ENCODE measurements at places on chromosomes 5 and 9. TPM values are rescaled to one million over a fixed set of nuclear protein-coding genes. Genes with fewer than 3 reads are reported as not detected.

The STK10 gene
- polyA plus RNA-seq, result 15.9 TPM

The CAMLG gene
- polyA plus RNA-seq, result 64.0 TPM

The LCP2 gene
- polyA plus RNA-seq, result 3.0 TPM

The AK3 gene
- 106 TPM for polyA plus RNA-seq

The DPYSL3 gene
- 35.1 TPM for polyA plus RNA-seq

The CDKN2B gene
- 0.12 TPM for polyA plus RNA-seq

The GCNT4 gene
- polyA plus RNA-seq, result 16.6 TPM

The PCDHGB3 gene
- 1.4 TPM for polyA plus RNA-seq

The POLK gene
- polyA plus RNA-seq, result 30.8 TPM

- no peak for DNase-seq
Measured at GRCh38 chr5:90290648-90291047, 118.9 kb downstream of the CETN3 start.

DNA sequence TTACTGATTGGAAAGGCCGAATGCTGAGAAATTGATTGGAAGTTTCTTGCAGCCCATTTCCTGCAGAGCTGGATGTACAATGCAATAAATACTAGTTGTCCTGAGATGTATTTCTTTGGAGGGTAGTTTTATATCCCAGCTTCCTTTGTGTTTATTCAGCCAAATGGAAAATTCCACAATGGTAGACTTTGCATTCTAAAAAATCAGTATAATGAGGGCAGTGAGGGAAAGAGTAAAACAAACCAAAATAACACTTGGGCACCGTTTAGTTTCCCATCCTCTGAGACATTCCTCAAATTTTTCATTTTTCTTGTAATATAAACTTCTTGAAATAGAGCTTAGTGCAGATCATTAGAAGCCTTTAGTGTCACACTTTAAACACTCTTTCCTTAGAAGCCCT is 379.4 kb downstream of the EBF1 start:
- no peak for DNase-seq

GRCh38 chr9:7209016-7209715 is 451.4 kb downstream of the KDM4C start:
- no peak for DNase-seq

- no peak for DNase-seq
Measured at GRCh38 chr9:112762726-112763518, 12.4 kb downstream of the SNX30 start.

- no peak for DNase-seq
Measured at GRCh38 chr5:9140711-9141110, 405.2 kb downstream of the SEMA5A start.

GRCh38 chr5:135066781-135067180 is 32.8 kb upstream of the PITX1 start:
- no peak for DNase-seq

GRCh38 chr5:116529615-116530014 is 45.0 kb downstream of the SEMA6A start:
- DNase-seq, result no peak

- DNase-seq, result no peak
Measured at GRCh38 chr9:69070201-69070600, 34.6 kb downstream of the FXN start.

DNA sequence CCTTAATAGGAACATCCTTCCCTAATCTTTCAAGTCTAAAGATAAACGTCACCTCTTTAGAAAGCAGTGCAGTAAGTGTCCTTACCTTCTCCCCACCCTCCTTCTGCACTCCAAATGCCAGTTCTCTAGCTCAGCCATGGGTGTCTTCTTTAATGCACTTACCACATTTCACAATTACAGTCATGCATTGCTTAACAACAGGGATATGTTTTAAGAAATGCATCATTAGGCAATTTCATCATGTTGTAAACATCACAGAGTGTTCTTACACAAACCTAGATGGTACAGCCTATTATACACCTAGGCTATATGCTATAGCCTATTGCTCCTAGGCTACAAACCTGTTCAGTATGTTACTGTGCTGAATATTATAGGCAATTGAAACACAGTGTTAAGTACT is 91.2 kb downstream of the RFX3 start:
- no peak for DNase-seq

GRCh38 chr5:111133436-111133751 is 41.2 kb downstream of the WDR36 start:
- DNase-seq, result no peak

DNA sequence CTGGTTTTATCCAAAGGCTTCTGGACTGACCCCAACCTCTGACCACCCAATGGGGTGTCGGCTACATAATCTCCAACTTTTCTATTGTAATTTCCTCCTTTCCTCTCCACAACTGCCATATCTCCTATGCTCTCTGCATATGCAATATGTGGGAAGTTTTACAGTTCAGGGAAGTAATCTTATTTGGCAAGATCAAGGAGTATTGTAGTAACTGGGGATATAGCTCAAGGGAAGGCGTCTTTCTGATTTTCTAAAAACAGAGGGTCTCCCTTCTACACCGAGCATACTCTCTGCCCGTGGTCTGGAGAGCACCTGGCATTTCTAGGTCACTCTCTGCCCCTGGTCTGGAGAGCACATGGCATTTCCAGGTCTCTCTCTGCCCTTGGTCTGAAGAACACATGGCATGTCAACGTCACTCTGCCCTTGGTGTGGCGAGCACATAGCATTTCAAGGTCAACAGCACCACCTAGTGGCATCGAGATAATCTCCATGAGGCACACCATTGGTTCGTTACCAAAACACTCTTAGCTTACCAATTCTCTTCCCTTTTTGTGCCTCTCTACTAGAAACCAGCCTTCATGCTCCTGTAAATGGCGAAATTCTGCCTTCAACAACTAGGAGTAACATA is 616.4 kb upstream of the NUDT12 start:
- DNase-seq, result no peak

- DNase-seq, result no peak
Measured at GRCh38 chr9:130361873-130362362, 82.8 kb upstream of the ASS1 start.

- no peak for DNase-seq
Measured at GRCh38 chr9:107478805-107479204, 10.8 kb downstream of the KLF4 start.

GRCh38 chr5:55218967-55219366 is 8.1 kb downstream of the MCIDAS start:
- no peak for DNase-seq

DNA sequence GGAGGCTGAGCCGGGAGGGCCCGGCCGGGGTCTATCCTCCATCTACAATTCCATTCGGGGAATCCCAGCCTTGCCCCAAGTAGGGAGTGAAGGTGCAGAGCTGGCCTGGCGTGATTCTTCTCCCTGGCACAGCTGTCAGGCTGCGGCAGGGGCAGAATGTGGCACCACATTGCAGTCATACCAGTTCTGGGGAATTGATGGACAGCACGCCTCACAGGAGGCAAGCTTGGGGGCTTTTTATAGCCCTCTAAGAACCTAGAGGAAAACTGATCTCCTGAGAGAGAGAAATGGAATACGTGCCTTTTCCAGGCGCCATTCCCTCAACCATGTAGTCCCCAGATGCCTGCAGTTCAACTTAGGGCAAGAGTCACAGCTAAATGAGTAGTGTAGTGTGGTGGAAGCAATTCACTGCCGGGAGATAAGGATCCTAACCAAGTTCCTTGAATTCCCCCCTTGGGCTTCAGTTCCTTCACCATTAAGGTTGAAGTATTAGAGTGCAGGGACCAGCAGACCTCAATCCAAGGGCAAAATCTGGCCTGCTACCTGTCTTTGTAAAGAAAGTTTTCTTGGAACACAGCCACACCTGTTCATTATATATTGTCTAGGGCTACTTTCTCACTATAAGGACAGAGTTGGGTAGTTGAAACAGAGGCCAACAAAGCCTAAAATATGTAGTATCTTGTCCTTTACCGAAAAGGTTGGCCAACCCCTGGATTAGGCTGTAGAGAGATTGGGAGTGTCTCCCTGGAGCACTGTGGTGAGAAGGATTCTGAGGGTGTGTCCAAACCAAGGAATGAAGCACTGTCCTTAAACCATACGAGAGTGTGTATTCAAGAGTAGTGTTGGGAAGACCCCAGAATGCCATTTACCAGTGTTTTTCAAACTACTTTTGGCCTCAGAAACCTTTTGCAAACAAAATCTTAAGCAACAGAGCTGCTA is 10.6 kb downstream of the AFAP1L1 start:
- DNase-seq, result no peak

DNA sequence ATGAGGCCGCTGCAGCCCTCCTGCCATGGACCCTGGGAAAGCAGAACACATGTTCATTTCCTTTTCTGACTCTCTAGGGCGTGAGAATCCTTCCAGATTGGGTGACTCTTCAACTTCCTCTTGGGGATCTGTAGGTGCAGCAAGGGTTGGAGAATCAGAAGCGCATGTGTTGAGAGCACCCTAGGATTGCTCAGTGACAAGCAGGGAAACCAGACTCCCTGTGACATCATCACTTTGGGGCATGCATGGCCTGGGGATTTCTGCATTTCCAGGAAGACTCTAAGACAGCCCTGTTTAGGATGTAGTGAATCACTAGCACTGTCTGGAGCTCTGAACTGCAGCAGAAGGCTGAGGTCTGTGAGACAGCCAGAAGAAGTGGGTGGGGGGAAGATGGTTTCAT is 15.1 kb upstream of the LCP2 start:
- DNase-seq, result no peak

DNA sequence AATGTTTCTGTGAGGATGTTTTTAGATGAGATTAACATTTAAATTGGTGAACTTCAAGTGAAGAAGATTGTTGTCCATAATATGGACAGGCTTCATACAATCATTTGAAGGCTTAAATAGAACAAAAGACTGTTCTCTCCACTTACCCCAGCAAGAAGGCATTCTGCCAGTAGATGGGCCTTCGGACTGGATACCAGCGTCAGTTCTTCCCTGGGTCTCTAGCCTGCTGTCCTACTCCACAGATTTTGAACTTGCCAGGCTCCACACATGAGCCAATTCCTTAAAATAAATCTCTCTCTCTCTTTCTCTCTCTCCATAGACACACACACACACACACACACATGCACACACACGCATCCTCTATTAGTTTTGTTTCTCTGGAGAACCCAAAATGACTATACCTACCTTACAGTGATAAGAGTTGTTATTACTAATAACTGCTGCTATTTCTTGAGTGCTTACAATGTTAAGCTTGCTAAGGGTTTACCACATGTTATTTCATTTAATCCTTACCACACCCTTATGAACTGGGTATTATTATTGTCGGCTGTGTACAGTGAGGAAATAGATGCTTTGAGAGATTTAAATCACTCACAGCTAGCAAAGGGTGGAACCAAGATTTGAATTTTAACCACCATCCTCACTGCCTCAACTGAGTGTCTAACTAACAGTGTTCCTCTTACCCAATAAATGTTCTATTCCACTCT is 19.8 kb upstream of the IQGAP2 start:
- DNase-seq, result no peak

- no peak for DNase-seq
Measured at GRCh38 chr5:33679791-33680190, 212.0 kb downstream of the ADAMTS12 start.

DNA sequence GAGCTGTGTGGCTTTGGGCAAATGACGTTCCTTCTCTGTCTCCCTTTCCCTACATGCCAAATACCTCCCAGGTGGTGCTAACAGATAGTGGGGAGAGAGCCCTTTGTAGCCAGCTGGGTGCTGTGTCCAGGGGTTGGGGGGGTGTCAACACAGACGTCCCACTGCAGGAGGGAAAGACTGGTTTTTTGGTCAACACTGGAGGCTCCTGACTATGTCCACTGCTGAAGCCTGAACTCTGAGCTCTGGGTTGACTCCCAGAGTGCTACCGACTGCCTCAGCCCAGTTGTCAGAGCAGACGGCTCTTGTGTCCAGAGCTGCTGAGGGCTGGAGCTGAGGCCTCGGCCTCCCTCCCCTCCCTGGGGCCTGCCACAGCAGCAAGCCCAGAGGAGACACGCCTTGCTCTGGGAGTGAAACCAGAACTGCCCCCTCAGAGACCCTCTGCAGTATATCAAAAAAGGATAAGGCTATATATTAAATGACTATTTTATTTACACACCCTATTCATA is 14.8 kb upstream of the SLC25A51 start:
- no peak for DNase-seq

GRCh38 chr5:143732402-143732801 is 79.6 kb upstream of the HMHB1 start:
- no peak for DNase-seq
